ENCODE measurements at places on chromosomes 6 and 20. TPM values are rescaled to one million over a fixed set of nuclear protein-coding genes. Genes with fewer than 3 reads are reported as not detected.
A peak's percentile ranks its signal among the peaks of the same experiment; 100 is the strongest.

DNA sequence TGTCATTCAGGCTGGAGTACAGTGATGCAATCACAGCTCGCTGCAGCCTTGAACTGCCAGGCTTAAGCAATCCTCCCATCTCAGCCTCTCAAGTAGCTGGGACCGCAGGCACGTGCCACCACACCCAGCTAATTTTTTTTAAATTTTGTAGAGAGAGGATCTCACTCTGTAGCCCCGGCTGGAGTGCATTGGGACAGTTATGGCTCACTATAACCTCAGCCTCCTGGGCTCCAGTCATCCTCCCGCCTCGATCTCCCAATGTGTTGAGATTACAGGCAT is 86.5 kb downstream of the SERAC1 start:
- DNase-seq, result no peak

- DNase-seq, result no peak
Measured at GRCh38 chr6:141153563-141153962, 979.2 kb upstream of the GJE1 start.

DNA sequence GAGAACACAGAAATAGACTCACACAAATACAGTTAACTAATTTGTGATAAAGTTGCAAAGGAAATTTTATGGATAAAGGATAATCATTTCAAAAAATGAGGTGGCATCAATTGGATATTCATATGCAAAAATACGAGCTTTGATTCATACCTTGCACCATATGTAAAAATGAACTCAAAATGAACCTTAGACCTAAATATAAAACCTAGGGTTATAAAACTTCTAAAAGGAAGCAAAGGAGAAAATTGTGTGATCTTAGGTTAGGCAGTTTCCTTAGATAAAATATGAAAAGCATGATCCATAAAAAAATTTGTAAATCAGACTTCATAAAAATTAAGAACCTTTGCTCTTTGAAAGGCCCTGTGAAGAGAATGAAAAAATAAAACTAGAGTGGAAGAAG is 85.5 kb downstream of the F13A1 start:
- DNase-seq, result no peak

GRCh38 chr6:136360783-136361182 is 71.1 kb upstream of the BCLAF1 start:
- no peak for DNase-seq

The HLA-DQA1 gene
- 4.7 TPM for total RNA-seq

DNA sequence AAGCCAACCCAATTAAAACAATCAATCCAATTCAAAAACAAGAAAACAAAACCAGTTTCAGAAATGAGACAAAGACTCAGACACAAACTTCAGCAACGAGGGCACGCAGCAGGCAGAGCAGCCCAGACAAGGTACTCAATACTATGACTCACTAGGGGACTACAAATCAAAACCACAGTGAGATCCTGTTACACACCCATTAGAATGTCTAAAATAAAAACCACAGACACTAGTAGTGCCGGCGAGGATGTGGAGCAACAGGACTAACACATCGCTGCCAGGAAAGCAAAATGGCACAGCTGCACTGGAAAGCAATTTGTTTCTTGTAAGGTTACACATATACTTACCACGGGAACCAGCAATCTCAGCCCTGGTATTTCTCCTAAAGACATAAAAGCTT is 28.4 kb upstream of the MAS1L start:
- DNase-seq, result peak; percentile 49

GRCh38 chr20:5511082-5511481 is 194.3 kb upstream of the PROKR2 start:
- peak; percentile 26 for DNase-seq

The GPX6 gene
- not detected for total RNA-seq

DNA sequence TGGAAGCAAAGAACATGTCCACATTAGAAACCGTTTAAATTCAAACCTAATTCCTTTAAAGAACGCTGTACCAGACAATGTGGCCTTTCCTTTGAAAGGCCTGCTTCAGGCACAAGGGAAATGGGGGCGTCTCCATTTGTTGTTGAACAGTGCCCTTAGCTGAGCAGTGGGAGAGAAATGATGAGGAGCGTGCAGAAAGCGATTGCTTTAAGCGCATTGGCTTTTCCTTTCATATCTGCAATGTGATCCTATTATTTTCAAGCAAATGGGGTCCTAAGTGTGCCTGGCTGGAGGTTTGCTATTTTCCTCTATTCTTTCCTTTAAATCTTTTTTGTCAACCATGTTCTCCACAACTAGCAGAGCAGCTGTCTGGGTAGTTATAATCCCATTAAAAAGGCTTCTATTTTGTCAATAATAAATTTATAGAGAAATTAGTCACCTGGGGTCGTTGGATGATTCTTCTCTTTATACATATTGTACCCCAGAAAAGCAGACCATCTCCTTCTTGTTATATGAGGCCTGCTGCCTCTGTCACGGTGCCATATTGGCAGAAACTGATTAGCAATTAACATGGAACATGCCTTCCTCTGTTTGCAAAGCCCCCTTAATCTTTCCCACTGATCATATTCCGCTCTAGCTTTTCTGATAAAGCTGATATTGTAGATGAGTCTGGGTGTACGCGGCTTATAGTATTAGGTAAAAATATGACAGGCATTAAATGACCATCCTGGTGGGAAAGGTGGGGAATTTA is 151.1 kb upstream of the JAG1 start:
- no peak for DNase-seq

The NTSR1 gene
- 0.07 TPM for total RNA-seq

DNA sequence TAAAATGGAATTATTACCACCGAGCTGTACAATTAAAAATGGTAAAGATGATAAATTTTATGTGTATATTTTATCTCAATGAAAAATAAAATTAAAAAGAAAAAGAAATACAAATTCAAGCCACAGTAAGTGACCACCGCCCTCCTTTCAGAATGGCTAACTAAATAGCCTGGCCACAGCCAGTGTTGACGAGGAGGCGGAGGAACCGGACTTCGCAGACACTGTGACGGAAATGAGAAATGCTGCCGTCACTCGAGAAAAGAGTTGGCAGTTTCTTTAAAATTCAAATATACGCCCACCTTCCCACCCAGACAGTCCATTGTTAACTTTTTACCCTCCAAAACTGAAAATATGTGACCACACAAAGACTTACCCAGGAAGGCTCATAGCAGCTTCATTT is 50.0 kb downstream of the FOXF2 start:
- DNase-seq, result no peak

The PPIL4 gene
- total RNA-seq, result 28.1 TPM

- no peak for DNase-seq
Measured at GRCh38 chr20:39108746-39109145, 146.6 kb downstream of the DHX35 start.

The BANF2 gene
- not detected for total RNA-seq

DNA sequence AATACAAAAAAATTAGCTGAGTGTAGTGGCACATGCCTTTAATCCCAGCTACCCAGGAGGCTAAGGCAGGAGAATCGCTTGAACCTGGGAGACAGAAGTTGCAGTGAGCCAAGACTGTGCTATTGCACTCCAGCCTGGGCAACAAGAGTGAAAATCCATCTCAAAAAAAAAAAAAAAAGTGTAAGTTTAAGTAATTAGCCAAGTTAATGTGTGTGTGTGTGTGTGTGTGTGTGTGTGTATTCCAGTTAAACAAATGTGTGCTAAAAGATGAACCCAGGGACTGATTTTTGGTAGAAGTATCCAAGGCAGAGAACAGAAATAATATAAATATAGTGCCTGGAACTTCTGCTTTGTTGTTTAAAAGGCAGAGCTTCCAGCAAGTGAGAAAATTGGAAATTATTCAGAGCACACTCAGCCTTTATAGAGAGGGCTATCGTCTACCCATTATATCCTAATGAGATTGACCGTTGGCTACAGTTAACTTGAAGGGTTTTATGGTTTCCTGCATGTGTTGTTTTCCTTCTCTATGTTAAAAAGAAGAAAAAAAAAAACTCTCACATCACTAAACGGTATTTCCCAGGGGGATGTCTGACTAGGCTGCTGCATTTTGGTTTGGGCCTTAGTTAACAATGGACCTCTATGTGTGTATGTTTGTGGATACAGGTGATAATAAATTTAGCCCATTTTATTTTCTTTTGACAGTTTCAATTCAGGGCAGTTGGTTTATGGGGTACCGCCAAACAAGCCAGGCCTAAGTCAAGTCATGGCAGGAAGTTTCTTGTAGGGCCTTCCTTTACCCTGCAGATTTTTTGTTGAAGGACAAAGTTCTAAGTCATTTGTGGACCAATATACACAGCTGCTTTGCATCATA is 9.8 kb downstream of the SOX4 start:
- DNase-seq, result no peak

DNA sequence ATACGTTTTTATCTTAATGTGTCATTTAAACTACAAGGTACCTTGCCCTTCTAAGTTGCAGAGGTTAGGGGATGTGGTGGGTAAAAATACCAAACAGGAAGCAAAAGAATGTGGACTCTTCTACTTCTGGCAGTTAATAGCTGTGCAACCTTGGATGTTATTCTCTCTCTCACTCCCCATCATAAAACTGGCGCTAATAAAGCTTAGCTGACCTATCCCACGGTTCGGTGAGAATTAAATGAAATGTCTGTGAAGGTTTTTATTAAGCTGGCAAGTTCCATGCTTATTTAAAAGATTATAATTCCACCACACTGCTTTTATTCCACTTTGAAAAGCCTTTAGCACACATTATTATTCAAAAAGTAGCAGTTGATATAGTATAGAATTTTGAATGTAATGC is 127.8 kb upstream of the SLC22A23 start:
- DNase-seq, result no peak

The SMPDL3A gene
- 120 TPM for total RNA-seq

The SLC17A2 gene
- not detected for total RNA-seq

Measured in lower leg skin (tissue), 4 donors.